ENCODE measurements at places on chromosomes 5 and 9.

DNA sequence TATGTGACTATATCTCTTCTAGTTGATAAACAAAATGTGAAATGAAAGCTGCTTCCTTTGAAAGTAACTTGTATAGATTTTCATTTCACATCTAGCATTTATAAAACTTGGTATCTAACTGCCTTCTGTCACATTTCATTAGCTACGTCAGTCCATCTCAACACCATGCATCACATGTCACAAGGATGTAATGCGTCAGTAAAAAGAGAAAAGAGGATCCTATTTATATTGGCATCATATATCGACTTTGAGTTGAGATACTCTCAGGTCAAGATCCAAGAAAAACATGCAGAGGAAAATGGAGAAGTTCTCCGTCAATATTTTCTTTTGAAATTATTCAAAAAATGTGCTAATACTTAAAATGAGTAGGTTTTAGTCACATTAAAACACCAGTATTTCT, 1211.2 kb downstream of the EFNA5 start:
- DNase-seq = no peak

DNA sequence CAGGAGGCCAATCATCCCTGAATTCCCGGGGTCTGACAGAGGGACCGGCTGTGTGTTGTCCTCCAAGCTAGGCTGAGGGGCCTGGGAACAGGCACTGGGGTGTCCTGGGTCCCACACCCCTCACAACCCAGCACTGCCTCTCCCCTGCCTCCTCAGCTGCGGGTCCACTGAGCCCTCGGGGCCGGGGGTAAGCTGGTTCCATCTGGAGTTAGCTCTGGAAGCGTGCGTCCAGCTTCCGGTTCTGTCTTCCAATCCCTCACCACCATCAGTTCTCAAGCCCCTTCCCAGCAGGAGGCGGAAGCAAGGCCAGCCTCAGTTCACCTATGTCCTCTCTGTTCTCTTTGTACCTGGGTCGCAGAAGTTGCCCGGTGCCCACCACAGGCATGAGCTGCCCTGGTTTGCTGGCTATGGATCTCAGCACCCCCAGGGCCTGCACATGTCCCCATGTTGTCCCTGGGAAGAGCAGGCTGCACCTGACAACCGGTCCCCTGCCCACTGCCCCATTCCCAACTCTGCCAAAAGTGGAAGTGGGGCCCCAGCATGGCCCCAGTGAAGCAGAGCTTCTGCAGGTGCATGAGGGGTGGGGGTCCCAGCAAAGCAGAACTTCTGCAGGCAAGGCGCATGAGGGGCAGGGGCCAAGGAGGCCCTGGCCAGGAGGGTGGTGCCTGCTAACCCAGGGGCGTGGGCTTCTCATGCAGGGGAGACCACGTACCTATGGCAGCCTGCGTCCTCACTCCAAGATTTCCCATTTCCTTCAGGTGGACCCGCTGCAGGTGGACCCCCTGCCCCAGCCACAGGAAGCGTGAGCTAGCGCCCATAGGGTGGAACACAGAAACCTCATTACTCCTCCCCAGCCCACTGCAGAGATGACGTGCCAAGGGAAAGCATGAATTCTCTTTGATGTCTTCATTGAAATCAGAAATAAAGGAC, 111.9 kb downstream of the ZNF354C start:
- no peak for DNase-seq

- DNase-seq = no peak
These were observed 180.6 kb downstream of the EPB41L4A start for GRCh38 chr5:112238473-112238872.

GRCh38 chr9:134395737-134396257, 69.5 kb downstream of the RXRA start:
- DNase-seq = no peak

DNA sequence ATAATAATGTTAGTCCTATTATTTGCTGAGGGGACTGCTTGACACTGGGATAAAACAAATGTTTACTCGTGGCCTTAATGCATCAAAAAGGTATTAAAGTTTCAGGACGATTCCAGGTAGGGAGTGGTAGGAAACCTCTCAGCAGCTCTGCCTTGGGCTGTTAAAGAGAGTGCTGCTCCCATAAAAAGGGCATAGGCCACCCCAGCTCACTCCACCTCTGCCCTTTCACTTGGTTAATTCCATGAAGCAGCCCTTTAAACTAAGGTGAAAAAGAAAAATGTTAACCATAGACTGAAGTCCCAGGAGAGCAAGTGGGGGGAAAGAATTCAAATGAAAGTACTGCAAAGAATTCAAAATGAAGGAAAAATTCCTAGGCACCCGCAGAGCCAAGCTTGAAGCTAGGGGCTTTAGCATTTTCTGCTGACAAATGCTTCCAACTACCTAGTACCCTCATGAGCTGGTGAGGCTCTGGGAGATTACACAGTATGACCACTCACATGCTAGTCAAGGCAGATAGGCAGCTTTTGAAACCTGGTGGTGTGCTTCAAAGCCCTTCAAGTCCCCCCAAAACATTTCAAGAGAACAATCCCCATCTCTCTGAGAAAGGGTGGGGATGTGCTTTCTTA, 8.5 kb downstream of the KLF9 start:
- no peak for DNase-seq

GRCh38 chr5:63247651-63248050, 669.0 kb downstream of the LRRC70 start:
- DNase-seq = no peak

DNA sequence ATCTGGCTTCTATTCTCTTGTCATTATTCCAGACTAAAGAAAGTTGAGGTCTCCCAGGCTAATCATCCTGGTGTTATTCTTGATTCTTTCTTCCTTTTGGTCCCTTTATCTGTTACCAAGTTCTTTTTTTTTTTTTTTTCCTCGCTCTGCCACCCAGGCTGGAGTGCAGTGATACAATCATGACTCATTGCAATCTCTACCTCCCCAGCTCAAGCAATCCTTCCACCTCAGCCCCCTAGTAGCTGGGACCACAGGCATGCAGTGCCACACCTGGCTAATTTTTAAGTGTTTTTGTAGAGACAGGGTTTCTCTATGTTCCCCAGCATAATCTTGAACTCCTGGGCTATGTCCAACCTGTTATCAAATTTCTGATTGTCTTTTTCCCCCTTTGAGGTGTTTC, 126.6 kb upstream of the DHFR start:
- no peak for DNase-seq

GRCh38 chr9:82367016-82367415, 378.4 kb downstream of the SPATA31D1 start:
- no peak for DNase-seq

- DNase-seq = no peak
These were observed 88.2 kb upstream of the PANK3 start for GRCh38 chr5:168667301-168667840.

DNA sequence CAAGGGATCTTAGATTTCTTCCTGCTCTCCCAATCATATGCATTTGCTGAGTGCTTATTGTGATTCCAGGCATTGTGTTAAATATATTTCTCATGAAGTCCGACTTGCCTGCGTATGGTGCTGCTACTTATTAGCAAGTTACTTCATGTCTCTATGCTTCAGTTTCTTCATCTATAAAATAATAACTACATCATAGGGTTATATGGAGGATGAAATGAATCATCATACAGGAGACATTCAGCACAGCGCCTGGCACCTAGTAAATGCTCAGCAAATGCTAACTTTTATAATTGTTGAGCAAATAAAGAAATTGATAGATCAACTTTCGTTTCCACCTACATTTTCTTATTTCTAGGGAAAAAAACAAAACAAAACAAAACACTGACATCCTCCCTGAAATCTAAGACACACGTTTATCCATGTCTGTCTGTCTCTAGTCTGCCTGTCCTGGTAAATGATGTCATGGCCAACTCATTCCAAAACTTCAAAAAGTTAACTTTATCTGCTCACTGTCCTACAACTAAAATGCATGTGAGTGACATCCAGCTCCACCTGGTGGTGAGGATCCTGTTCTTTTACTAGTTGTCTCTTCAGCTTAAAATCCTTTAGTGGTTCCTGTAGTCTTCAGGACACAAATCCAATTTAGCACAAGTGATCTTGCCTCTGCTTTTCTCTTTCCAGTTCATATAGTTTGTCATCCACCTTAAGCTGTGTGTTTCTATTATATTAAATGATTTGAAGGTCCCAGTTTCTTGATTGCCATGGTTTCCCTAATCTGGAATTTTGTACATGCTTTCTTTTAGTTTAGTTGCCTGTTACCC, 27.7 kb downstream of the PPP3R2 start:
- peak; percentile 44 for DNase-seq

DNA sequence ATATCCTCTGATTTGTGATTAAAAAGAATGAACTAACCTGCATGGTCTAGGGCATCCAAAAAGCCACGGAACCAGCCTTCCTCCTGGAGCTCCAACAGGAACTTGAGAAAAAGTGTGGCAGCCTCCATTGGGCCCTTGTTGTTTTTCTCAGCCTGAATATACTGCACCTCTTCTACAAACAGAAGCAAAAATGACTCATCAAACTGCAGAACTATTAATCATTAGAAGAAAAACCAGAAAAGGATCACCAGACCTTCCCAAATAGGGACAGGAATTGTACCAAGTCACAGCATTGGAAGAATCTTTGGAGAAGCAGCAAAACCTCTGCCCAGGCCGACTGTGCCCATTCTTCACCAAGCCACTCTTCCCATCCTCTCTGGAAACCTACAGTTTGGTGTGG, 25.2 kb downstream of the RIGI start:
- DNase-seq = peak; percentile 54

- no peak for DNase-seq
These were observed at the start of gene SLC27A6 for GRCh38 chr5:128965011-128965637. Gene SLC27A6, plus strand, starts transcription at chr5:128965488. Its CDS starts 650 bp downstream, at chr5:128966138.

GRCh38 chr9:133619791-133620190, 10.6 kb upstream of the FAM163B start:
- no peak for DNase-seq

GRCh38 chr5:1090538-1090937, 21.3 kb downstream of the SLC12A7 start:
- peak; percentile 21 for DNase-seq

- DNase-seq = no peak
These were observed 100.6 kb downstream of the LIFR start for GRCh38 chr5:38455796-38456330.

GRCh38 chr5:58927181-58927580, 344.3 kb downstream of the RAB3C start:
- DNase-seq = no peak

DNA sequence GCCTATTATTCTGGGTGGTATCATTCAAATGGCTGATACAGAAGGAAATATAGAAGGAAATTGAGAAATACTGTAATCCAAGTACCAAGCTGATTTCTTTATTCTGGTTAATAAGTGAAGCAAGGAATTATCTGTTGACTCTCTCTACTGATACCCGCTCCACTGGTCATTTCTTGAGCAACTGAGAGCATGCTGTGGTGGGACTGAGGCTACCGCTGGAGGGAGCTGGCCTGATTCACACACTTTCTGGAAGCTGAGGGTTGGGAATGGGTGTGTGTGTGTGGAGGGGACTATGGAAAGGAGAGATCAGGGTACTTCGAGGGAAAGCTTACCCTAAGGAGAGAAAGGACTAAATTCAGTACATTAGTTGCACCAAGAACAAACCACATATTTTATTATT, 104.1 kb downstream of the UGCG start:
- no peak for DNase-seq

DNA sequence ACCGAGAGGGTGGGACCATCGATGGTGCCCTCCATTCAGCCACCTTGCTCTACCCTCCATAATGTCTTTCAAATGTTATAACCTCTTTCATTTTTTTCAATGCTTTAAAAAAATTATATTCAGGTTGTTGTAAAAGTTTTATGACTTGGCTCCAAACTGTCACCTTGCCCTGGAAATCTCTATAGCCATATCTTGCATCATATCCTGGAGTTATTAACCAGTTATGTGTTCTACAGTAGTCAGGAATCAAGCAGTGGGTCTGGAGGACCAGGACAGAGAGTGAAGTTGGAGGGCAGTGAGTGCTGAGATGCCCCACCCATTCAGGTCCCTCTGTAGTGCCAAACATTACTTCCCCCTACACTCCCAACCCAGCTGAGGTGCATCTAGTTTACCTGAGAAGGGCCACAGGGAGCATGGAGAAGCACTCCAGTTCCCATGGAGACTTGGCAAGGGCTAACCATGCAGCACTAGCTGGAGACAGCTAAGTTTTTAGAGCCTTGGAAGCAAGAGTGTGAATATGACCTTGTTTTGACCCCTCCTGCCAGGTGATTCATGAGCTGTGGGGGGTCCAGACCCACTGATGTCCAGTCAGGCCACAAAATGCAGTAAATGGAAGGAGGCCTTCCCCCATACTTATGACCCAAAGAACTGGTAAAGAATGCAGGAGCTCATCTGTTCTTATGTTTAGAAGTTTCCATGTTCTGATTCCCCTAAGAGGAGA, 5.5 kb downstream of the IFNA8 start:
- no peak for DNase-seq

- peak; percentile 1 for DNase-seq
These were observed 78.9 kb downstream of the SMARCA2 start for GRCh38 chr9:2093920-2094597.

DNA sequence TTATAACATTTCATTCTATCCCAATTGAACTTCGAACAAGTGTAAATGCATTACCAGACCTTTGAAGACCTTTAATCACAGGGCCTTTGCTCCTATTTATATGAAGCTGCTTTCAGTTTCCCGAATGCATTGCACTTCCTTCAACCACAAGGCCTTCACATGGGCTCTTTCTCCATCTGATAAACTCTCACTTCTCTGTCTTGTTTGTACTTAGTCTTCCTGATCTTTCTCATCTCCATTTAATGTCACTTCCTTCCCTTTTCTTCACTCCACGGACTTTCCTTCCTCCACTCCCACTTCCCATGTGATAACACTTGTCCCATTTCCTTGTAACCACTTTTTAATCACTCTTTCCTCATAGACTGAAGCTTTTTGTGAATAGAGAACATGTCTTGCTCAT, 74.3 kb upstream of the TNC start:
- no peak for DNase-seq

GRCh38 chr5:43687275-43687674, 84.3 kb downstream of the NNT start:
- DNase-seq = no peak

DNA sequence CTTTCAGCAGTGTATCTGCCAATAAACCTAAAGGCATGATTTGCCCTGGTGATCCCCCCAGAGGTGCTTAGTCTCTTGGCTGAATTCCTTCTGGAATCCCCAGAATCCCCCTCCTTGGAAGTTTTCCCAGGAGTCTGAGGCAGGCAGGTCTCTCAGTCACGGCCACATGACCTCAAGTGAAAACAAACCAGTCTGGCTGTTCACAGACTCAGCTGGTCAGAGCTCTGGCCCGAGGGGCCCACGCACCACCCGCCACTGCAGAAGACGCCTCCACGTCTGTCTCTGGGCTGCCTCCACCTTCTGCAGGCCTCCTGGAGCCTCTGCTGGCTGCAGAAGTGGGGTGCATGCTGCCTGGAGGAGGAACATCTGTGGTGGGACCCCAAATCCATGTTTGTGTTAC, 52.5 kb downstream of the HRH2 start:
- DNase-seq = no peak

DNA sequence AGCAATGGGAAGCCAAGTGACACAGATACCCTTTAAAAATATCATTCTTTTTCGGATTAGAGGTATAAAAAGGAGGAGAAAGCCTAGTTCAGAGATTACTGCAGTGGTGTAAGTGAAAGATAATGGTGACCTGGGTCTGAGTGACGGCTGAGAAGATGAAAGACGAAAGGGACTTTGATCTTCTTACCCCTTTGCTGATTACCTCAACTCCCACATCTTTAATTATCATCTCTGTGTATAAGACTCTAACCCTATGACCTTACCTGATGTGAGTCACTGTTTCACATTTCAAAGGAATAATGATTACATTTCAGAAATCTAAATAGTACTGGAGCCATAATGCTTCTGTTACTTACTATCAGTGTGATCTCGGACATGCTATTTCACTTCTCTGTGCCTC, 21.4 kb upstream of the CCNO start:
- no peak for DNase-seq
